MCF 10A (cell line): ENCODE measurements at places on chromosomes 7 and 10. TPM values are rescaled to one million over a fixed set of nuclear protein-coding genes. Genes with fewer than 3 reads are reported as not detected.

UBE3C gene
- total RNA-seq, result 61.9 and 72.8 TPM in 2 replicates

ARHGEF35 gene
- total RNA-seq, result 0.93 TPM in 1 of 2 replicates, not detected in the other

FRMD4A gene
- 0.23 and 8.9 TPM in 2 replicates for total RNA-seq

TPK1 gene
- 8.8 TPM in 2 replicates for total RNA-seq

OR6V1 gene
- not detected in 2 replicates for total RNA-seq

MCMBP gene
- 55.3 and 71.0 TPM in 2 replicates for total RNA-seq

COBL gene
- total RNA-seq, result 7.3 and 12.3 TPM in 2 replicates

TSPAN12 gene
- not detected in 2 replicates for total RNA-seq

LLCFC1 gene
- not detected in 2 replicates for total RNA-seq

LDB3 gene
- 0.23 and 0.29 TPM in 2 replicates for total RNA-seq

CALY gene
- not detected in 2 replicates for total RNA-seq

ANKRD61 gene
- total RNA-seq, result 0.42 TPM in 1 of 2 replicates, not detected in the other

NPY gene
- not detected in 2 replicates for total RNA-seq

CYP3A7 gene
- not detected in 2 replicates for total RNA-seq

CACNA2D1 gene
- total RNA-seq, result not detected in 2 replicates

PAX4 gene
- not detected in 2 replicates for total RNA-seq

CYP3A4 gene
- total RNA-seq, result not detected in 2 replicates

SPACDR gene
- total RNA-seq, result 0.49 and 0.74 TPM in 2 replicates
